Right atrium auricular region (tissue), 2 donors: ENCODE measurements at places on chromosomes 12 and 14.

GRCh38 chr14:103518422-103519042 is 4.1 kb downstream of the CKB start:
- no peak for DNase-seq

DNA sequence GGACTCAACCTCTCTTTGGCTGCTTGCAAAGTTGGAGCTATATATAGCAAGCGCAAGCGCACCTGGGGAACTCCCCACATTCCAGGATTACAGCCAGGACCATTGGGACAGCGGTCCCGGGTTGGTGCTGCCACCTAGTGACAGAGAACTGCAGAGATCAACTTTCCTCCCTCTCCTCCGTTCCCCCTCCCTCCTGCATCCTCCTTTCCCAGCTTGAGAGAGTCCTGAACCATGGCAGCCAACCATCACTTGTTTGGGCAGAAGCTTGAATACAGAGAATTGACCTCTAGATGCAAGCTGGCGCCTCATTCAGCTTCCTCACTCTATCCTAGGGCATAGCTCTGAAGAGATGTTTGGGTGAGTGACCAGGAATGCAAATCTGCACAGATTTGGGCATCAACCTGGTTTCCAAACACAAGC is 17.4 kb upstream of the FLVCR2 start:
- DNase-seq = peak; percentile 73

DNA sequence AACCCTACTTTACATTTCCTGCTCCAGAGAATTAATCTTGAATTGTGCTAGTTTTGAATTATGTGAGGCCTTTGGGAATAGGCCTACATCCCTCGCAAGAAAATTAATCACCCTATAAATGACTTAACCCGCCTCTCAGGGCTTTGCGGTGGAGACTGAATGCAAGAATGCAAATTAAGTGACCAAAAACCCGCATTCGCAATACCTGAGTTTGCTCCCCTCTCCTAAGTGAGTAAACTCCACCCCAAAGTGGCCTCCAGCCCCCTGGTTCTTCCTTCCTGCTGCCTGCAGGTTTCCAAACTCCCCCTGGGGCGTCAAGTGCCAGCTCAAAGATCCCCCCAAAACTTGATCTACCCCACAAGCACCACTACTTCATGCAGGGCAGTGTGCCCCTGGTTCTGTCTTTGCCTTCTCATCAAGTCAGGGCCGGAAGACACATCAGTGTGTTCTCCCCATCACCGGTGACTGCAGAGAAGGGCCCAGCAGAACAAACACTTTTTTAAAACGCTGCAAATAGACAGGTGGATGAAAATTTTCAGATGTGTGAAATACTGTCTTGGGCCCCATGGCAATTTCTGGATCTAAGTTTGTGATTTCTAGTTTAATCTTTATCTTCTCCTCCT is 644.7 kb downstream of the VRK1 start:
- no peak for DNase-seq

DNA sequence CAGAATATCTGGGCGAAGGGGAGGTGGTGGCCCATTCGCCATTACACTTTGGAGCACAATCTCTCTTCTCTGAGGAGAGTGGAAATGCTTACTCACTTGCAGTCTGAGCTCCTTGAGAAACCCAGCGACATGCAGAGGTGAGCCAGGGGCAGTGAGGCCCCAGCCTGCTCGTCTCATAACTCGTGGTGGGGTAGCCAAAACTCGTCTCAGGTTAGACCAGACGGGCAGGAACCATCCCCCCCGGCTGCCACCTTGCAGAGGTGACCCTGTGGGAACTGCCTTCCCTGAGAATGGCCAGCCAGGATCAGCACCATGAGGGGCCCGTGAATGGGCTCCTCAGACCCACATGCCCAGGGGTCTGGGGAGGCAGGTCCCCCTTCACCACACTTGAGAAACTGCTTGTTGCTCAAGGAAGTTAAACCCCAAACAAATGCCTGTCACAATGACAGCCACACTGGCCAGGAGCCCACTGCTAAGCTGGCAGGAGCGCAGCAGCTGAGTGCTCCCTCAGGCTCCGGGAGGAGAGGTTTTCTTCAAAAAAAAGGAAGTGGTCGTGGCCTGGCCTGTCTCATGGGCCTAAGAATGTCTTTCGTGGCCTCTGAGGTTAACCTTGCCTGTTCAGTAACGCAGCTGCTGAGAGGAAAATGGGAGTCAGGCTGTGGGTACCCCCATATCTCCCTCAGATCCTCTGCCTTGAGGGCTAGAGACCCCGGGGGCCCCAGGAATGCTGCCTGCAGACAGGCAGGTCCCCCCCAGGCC is 9.2 kb upstream of the ALDH2 start:
- peak; percentile 67 for DNase-seq

DNA sequence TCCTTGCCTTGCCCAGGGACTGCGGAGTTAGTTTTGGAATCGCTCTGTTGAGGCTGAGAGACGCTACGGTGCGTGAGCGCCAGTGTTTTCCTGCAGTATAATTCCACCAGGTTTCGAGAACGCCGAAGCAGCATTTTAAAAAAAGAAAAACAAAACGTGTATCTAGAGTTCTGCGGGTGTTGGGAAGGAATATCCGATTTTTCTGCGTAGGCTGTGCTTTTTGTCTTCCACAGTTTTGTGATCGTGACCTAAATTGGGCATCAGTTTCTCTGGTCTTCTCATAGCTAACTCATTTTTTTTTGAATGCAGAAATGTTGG is 778 bp downstream of the DNM1L start:
- DNase-seq = no peak

GRCh38 chr12:52818388-52818787 is 4.5 kb upstream of the KRT4 start:
- DNase-seq = no peak

DNA sequence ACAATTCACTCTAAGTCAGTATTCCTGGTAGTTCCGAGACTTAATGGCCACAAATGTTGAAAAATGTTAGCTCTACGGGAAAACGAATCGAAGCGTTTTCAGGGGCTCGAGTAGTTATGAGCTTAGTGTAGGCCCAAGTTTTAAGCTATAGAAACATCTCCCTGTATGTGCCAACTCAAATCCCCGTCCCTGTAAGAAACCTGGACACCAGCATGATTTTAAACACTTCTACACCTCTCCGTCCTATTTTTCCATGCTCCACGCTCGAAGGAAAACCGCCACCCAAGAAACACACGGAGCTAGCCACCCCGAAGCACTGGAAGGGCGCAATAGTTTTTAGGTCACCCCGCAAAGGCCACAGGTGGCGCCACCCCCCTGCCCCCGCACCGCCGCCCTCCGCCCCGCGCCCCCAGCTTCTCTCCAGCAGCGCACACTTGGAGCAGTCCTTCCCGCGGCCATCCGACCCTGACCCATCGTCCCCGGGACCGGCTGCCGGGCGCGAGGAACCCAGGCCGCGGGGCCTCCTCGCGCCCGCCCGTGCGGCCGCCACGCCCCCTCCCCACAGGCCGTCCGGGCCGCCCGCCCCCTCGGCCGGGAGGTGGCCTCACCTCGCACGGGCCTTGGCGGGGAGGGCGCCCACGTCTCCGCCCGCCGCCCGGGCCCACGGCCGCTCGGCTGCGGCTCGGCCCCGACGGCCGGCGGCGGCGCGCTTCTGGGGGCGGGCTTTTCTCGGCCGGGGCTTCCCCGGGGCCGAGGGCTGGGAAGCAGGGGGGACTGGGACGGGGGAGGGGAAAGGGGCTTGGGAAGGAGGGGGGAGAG is 522 bp downstream of the R3HDM2 start:
- no peak for DNase-seq

- no peak for DNase-seq
Observed at GRCh38 chr12:21073822-21074460, 57.1 kb upstream of the SLCO1B1 start.

DNA sequence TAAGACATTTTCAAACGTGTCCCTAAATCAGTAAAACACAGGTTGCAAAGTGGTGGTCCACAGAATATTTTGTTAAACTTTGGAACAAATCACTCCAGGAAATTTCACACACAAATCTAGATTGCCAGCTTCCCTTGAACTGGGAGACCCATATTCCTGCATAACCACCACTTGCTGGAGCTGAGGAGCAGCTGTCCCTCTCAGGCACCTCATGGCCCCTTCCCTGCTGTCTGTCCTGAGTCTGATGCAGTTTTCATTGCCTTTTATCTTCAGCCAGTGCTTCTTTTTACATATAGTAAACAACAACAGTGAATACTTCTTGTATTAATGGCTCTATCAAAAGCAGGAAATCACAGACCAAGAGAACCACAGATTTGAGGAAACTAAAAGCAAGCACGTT is 289.3 kb downstream of the MED13L start:
- no peak for DNase-seq
